ENCODE measurements at places on chromosomes 6 and 20.

GRCh38 chr6:28945349-28945748 lies 21.6 kb upstream of the TRIM27 start:
- DNase-seq: no peak

- DNase-seq: no peak
These were observed 49.1 kb downstream of the NFATC2 start for GRCh38 chr20:51493346-51493791.

GRCh38 chr6:150445486-150445885 lies 76.7 kb downstream of the IYD start:
- no peak for DNase-seq

DNA sequence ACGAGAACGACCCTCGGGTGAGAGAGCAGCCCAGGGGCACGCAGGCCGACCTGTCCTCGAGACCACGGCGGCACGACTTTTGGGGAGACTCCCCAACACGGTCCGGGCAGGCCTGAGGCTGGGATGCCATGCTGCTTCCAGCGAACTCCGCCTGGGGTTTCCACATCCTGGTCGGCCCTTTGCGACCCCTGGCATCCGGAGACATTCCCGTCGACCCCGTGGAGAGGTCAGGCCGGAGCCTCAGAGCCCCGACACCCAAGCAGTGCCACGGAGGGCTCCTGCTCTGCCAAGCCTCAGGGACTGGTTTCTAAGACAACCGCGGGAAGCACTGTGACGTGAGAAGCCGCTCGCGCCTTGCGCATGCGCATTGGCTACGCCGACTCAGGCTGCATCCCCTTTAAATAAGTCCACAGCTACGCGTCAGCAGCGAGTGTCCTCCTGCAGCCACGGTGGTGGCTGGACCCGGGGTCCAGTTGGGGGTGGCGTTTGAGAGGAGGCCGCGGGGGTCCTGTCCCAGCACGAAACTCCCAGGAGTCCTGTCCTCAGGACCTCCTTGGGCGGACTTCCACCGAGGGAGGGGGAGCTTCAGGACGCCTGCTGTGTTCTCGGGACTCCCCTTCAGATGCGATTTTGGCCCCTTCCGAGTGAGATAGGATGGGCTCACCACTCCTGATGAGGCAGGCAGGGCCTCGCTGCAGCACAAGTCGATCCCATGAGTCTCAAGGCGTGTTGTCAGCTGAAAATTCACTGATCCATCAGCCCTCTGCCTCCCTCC lies 1089.3 kb upstream of the DEFB115 start:
- no peak for DNase-seq

GRCh38 chr6:166763606-166764472 lies 136.8 kb upstream of the RPS6KA2 start:
- DNase-seq: no peak

DNA sequence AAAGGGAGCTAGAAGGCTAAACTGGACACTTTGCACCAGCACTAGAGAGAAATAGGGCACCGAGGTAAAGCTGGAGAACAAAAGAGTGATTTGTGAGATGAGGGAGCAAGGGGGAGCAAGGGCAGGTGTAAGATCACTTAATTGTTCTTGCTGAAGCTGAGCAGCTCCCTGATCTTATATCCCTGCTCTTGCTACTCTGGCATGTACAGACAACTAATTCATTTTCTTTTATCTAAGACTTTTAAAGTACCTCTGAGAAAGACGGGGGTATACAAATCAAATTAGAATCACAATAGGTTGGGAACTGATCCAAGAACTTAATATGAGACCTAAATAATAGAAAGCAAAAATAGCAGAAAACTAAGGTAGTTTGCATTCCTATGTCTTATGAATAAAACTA lies 381.7 kb upstream of the POU3F2 start:
- DNase-seq: no peak

- DNase-seq: no peak
These were observed 17.8 kb downstream of the DACT2 start for GRCh38 chr6:168301648-168302398.

DNA sequence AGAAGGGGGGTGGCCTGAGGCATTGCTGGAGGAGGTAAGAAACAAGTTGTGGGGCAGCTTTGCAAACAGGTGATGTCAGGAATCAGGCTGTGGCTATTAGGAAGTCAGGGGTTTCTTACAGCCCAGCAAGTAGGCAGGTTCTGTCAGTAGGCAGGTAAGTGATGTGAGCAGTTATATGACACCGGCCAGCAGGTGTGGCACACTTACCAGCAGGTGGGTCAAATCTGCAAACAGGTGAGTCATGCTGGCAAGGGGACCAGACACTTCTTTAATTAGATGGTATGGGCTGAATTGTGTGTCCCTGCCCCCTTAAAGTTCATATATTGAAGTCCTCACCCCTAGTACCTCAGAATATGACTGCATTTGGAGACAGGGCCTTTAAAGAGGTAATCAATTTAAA lies 16.4 kb upstream of the ENPP4 start:
- DNase-seq: no peak

GRCh38 chr20:53750827-53751619 lies 157.4 kb upstream of the ZNF217 start:
- no peak for DNase-seq

GRCh38 chr6:106614592-106615257 lies 14.6 kb downstream of the RTN4IP1 start:
- DNase-seq: no peak

DNA sequence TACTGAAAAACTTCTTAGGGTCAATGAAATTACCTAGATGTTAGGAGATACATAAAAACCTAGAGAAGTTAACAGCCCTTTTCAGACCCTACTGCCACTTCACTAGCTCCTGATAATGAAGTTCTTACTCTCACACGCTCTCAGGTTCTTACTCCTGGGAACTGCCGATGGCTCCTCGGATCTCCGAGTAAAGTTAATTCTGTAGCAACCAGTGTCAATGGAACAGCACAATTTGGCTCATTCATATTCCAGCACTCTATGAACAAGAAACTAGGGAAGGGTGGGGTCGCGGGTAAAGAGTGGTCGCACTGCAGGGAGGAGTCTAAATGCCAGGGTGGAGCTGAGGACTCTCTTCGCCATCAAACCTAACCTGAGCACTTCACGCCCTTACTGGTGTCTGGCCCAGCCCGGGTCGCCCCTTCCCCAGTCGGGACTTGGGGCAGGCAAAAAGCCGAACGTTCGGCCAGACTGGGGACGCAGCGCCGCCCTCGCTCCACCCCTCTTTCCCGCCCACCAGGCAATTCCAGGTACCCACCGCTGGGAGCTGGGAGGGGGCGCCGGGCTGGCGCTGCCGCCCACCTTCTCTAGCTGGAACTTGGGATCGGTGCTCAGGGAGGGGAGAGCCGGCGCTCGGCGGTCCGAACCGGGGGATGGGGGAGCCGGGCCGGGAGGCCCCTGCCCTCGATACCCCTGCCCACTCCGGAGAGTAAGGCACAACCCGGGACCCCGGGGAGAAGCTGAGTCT lies 744 bp downstream of the RAB23 start:
- no peak for DNase-seq

- DNase-seq: peak; percentile 48
These were observed 26.1 kb upstream of the TINAG start for GRCh38 chr6:54282186-54282585.

- no peak for DNase-seq
These were observed 11.2 kb downstream of the SLC35A1 start for GRCh38 chr6:87483929-87484328.

- DNase-seq: no peak
These were observed 22.2 kb upstream of the PNPLA1 start for GRCh38 chr6:36247693-36248092.

DNA sequence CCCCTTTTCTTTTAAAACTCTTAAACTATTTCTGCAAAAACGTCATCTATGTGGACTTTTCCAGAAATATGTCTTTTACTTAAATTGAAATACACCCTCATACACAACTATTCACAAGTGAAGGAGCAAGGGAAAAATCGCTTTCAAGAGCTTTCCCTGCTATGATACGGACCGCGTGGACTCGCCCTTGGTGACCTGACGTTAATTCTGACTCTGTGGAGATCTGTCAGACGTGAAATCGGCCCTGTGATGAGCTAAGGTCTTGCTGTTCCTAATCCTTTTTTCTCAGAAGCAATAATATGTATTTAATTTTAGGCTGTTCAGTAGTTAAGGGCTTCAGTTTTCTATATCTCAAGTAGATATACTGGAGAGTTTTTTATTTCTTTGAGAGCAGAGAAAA lies 113.6 kb downstream of the RPP40 start:
- DNase-seq: no peak

DNA sequence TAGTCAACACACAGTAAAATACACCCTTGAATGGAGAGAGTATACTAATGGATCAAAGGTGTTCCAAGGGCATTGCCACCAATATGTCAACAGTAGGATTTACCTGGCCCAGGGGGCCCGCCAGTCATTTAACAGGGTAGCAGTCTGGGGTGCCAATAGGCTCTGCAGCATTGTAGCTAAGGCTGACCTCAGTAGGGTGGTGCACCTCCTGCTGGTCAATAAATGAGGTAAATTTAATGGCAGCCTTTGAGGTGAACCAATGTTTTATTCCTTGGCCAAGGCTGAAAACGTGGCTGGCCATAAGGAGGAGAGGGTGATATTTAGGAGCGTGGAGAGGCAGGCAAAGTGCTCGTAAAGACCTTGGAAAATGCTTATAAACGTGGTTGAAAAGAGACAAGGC lies 147.2 kb downstream of the RPS12 start:
- no peak for DNase-seq

- no peak for DNase-seq
These were observed 14.9 kb downstream of the TCF21 start for GRCh38 chr6:133903855-133904254.

- DNase-seq: no peak
These were observed 11.8 kb downstream of the C20orf203 start for GRCh38 chr20:32661820-32662528.

DNA sequence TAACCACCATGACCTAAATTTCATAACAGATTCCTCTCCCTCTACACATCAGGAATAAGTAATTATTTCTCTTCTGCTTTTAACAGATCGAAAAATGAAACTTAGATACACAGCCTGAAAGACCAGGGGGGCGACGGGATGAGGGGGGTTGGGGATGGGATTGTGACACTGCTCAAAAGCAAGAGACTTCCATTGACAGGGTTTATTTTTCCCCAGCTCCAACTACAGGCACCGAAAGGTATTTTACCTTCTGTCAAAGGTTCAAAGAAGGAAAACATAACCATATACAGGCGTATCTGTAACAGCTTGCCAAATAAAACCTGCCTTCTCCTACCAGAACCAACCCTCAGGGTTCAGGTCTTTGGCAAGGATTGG lies 1.3 kb downstream of the EPHA7 start:
- no peak for DNase-seq

DNA sequence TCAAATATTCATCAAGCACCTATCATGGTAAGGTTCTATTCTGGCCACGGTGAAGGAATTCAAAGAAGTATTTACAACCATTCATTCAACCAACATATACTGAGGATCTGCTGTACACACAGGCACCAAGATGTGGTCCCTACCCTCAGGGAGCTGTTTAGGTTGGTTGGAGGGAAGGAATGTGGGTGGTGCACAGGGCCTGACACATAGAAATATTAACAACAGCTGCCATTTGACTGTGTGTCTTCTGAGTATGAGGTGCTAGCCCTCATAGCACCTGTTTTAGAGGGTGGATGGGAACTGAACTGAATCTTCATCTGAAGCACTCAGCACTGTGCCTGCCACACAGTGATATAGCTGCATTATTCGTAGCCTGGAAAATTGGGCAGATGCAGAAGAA lies 7.3 kb downstream of the SNPH start:
- DNase-seq: no peak

DNA sequence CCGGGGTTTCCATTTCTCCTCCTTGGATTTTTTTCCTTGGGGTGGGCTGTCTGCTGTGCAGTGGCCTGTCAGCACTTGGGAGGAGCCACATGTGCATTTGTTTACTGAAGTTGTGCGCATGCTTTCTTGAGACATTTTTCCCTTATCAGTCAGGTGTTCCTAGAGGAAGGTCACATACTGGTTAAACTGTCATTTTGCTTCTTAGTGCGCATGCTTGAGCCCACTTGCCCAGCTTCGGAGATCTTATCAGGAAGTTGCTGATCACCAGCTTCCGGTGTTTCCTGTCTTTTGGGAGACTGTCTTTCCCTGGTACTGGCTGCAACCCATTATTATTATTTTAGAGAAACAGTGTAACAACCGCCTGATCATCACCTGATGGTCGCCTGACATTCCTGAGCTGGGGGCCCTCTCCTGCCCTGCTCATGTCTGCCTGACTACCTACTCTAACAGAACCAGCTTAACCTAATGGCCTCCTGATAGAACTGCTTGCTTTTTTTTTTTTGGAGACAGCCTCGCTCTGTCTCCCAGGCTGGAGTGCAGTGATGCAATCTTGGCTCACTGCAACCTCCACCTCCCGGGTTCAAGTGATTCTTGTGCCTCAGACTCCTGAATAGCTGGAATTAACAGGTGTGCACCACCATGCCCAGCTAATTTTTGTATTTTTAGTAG lies 378 bp upstream of the ERVFRD-1 start:
- no peak for DNase-seq

- DNase-seq: no peak
These were observed 100.8 kb upstream of the GPR6 start for GRCh38 chr6:109877028-109878004.

- DNase-seq: peak; percentile 72
These were observed 29.7 kb downstream of the MAP7 start for GRCh38 chr6:136520517-136520916.

DNA sequence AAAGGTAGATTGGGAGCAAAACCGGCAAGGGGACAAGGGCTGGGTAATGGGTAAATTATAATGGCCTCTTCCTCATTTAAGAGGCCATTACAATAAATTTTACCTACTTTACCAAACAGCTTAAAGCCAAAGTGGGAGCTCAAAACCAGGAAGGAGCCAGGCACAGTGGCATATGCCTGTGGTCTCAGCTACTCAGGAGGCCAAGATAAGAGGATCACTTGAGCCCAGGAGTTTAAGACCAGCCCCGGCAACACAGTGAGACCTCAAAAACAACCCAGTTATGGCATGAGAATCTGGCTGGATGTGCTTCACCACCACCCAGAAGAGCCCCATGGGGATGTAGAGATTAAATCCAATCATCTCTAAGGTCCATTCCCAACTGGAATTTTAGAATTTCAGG lies 52.9 kb upstream of the TAF8 start:
- DNase-seq: no peak

All from epithelial cell of prostate (primary cell).